ENCODE measurements at places on chromosomes 7 and 10.

DNA sequence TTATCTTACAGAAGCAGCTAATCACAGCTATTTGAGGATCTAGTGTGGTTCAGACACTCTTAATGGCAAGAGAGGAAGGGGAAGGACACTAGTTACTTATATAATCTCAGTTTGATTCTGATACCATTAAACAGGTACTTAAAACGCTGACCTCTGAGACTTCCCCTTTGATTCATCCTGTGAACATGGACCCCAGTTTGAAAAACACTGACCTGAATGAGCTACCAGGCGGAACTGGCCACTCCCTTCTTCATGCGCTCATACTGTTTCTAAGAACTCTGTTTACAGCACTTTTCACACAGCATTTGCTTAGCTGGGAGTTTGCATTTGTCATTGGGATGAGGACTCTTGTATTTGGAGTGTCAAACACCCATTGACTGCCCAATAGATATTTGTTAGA lies 45.7 kb downstream of the BEND7 start:
- no peak for DNase-seq

DNA sequence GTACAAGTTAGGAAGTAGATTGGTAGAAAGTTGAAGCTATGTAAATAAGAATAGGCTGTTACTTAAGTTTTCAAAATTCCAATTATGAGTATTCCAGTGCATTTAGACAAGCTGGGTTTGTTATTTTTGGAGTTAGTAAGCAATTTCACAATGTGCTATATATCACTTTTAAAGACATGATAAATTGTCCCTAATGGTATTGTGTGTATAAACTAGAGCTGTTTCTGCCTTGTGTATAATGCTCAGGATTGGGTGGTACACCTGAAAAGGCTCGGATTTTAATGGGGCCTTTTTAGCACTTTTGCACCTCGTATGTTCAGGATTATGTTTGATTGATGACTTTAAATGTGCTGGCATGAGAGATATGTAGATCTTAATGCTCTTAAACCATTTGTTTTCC lies 175.8 kb downstream of the VTI1A start:
- DNase-seq = no peak

DNA sequence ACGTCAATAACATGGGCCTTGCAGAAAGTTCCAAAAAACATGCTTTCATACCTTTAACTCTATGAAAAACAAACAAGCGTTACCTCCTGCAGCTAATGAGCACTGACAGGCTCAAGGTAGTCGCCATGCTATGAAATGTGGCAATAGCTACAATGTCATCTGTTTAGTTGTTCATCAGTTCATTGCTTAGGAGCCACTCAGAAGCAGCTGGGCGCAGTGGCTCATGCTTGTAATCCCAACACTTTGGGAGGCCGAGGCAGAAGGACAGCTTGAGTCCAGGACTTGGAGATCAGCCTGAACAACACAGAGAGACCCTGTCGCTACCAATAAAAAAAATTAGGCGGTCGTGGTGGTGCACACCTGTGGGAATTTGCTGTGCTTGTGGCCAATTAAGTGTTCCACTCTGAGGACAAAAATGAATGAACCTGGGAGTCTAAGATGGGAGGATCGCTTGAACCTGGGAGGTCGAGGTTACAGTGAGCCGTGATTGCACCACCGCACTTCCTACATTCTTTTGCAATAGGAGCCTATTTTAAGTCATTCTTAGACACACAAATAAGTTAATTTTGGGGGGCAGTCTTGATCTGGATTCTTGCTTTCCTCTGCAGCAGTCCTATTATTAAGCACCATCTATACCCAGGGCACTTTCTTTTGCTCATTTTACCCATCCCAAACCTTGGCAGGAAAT lies 276.2 kb upstream of the KLF14 start:
- no peak for DNase-seq

GRCh38 chr10:128803790-128804189 lies 663.3 kb upstream of the MGMT start:
- no peak for DNase-seq

DNA sequence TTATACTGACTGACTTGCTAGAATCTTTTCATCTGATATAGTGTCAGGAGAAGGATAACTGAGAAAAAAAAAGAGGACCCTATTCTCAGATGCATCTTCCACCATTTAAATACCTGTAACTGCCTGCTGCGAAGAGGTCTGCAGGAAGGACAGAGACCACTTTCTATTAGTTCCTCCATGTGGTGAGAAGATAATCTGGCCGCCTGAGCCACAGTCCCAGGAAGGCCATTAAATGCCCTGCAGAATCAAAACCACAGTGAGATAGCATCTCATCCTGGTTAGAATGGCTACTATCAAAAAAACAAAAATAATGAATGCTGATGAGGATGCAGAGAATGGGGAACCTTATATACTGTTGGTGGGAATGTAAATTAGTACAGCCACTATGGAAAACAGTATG lies 19.9 kb upstream of the IFIT1B start:
- DNase-seq = no peak

DNA sequence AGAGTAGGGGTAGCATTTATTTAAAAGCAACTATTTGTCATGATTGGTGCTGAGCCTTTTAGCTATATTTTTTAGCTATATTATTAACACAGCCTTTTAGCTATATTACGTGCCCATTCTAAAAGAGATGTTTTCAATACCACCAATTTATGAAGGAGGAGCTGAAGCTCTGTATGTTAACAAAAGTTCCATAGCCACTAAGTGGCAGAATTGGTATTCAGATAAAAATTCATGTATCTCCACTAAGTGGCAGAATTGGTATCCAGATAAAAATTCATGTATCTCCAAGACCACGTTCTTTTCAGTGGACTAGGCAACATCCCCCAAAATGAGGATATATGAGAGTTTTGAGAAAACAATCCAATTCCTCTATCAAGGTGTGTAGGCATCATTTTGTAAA lies 268.6 kb downstream of the HGF start:
- DNase-seq = no peak

GRCh38 chr7:151672716-151673115 lies 153.0 kb upstream of the RHEB start:
- DNase-seq = no peak

- no peak for DNase-seq
Measured at GRCh38 chr7:22633954-22634474, 93.0 kb upstream of the IL6 start.

GRCh38 chr7:114819616-114820362 lies 102.1 kb upstream of the MDFIC start:
- DNase-seq = no peak

GRCh38 chr7:114932991-114933390 lies 11.1 kb downstream of the MDFIC start:
- no peak for DNase-seq

DNA sequence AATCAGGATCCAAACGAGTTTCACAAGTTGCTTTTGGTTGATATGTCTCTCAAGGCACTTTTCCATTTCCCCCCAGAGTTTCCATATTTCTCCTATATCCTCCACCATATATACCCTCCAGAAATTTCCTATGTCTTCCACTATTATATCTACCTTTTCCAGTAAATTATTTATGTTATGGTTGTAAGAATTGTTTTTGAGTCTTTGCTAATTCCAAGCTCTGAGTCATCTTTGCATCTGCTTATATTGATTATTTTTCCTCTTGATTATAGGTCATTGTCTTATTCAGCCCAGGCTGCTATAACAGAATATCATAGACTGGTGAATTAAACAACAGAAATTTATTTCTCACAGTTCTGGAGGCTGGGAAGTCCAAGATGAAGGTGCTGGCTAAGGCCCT lies 12.7 kb downstream of the TACC2 start:
- no peak for DNase-seq

- no peak for DNase-seq
Measured at GRCh38 chr7:30281263-30281662, 3.1 kb upstream of the ZNRF2 start.

- DNase-seq = peak; percentile 84
Measured at GRCh38 chr10:73655990-73656298, at the start of gene SYNPO2L. Gene SYNPO2L (minus strand): TSS chr10:73656029. CDS start chr10:73655922, 107 bp downstream.

GRCh38 chr7:2452074-2452507 lies 24.1 kb downstream of the GRIFIN start:
- no peak for DNase-seq

GRCh38 chr7:74153736-74154135 lies 20.4 kb upstream of the EIF4H start:
- no peak for DNase-seq

GRCh38 chr10:59633063-59633462 lies 76.6 kb downstream of the SLC16A9 start:
- no peak for DNase-seq

- no peak for DNase-seq
Measured at GRCh38 chr7:26514633-26515032, 223.0 kb downstream of the SNX10 start.

DNA sequence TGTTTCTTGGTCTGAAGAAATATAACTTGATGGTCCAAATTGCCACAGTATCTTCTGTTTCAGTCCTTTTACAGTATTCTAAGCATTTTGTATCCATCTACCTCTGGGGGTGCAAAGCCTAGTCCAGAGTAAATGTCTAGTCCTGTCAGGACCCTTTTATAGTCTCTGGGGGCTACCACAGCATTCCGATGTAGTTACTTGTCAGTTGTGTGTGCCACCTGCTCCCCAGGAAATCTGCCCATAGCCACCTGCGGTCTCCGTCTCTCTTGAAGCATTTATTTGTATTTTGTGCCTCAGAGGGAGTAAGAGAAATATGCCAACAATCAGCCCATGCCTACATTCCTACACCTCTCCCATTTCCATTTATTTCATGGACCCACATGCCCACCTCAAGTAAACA lies 12.8 kb downstream of the AGBL3 start:
- DNase-seq = no peak

- no peak for DNase-seq
Measured at GRCh38 chr10:79356104-79356503, 8.8 kb downstream of the PPIF start.

- DNase-seq = no peak
Measured at GRCh38 chr10:36676321-36676720, 449.1 kb upstream of the ANKRD30A start.

GRCh38 chr10:84238909-84239308 lies 2.4 kb downstream of the LRIT1 start:
- no peak for DNase-seq

DNA sequence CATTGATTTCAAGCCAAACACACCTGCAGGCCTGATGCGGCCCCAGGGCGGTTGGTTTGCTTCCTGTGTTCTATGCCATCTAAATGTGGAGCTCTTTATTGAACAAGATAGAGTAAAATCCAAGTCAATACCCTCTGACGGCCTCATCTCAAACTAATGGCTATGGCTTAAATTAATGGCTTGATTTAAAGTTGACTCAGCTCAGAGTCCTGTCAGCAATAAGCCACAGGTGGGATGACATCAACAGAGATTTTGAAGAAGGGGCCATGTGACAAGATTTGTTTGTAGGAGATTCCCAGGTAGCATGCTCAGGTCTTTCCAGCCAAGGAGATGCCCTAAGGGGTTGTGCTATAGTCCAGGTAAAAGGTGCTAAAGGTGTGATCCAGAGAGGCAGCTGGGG lies 66.7 kb upstream of the ZNF32 start:
- no peak for DNase-seq

DNA sequence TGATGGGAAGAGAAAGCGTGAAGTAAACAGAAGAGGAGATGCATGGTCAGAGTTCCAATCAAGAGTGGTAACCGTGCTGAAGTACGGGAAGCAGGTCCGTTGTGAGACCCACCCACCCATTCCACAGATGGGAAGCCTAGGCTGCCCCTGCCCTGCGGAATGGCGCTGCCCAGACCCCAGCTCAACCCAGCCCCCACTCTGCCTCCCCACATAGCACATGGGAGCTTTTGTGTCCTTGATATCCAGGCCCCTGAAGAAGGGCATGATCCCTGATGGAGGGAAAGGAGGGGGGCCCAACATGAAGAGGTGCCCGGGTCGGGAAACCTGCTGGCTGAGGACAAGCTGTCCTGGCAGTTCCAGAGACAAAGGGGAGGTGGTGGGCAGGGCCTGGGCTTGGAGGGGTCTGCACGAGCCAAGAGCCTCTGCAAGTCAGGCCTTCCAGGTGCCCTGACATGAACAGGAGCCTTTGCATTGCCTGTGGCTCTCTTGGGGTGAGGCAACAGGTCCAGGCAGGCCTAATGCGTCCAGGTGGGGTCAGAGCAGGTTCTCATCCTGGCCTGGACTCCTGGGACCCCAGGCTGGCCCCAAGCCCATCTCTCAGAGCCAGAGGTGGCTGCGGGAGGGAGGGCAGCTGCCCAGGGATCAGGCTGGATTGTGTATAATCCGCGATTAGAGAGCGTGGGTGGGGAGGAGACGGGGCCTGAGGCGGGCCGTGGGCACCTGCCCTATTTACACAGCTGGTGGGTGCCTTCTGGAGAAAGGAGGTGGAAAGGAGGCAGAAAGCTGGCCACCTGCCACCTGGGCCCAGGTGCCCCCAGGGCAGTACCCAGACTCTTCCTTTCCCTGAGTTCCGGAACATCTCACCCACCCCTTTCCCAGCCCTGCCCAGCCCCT lies 23.5 kb downstream of the YKT6 start:
- DNase-seq = peak; percentile 27

DNA sequence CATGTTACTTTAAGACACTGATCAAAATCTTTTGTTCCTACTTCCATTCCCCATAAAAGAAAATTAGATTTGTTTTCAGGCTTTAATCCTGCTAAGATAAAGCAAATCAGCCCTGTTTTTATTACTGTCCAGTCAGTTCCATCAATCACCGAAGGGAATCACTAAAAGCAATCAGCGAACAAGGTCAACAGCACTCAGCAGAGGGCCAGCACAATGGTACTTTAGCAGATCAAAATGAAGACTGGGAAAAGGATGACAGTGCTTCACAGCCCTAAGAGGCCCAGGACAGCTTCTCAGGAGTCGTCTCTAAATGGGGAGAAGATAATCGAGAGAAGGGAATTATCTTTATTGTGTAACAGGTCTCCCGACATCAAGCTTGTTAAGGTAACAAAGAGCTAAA lies 32.7 kb downstream of the SEM1 start:
- DNase-seq = no peak

DNA sequence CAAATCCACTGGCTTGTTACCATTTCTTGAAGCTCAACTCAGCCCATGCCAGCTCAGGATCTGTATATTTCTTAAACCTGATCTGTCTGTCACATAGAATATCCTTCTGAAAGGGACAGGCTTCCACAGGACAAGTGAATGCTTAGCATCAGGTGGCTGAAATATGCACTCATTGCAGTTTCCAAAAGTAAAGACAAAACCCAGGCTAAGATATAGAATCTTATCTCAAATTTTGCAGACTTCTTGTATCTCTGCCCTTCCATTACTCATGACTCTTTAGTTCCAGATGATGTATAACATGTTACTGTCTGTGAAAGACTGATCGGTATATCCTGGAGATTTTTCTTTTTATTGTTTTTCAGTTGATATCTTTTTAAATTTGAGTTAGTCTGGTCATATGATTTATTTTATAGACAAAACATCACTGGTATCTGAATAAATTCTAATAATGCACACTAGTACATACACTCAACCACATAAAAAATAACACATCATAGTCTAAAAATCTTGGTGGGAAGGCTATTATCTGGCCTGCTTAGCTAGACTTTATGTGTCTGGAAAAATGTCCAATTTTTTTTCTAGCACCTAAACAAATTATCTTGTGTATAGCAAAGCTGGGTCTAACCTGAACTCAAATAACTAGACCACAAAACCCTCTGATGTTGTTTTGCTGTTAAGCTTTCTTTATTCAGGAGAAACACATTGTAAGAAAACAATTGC lies 182.6 kb downstream of the ADAM12 start:
- no peak for DNase-seq

Data from heart left ventricle (tissue), 16 donors.